Cardiac muscle cell (in vitro differentiated cells and primary cell): ENCODE measurements at places on chromosomes 6 and 20. TPM values are rescaled to one million over a fixed set of nuclear protein-coding genes. Genes with fewer than 3 reads are reported as not detected.

The PERP gene
- polyA plus RNA-seq = 46.7 and 67.9 TPM in 2 replicates

The ZBTB12 gene
- polyA plus RNA-seq = 0.62 TPM in 1 of 2 replicates, not detected in the other

The TUBB2B gene
- 27.9 and 29.8 TPM in 2 replicates for polyA plus RNA-seq

The EGFL8 gene
- polyA plus RNA-seq = 10.1 and 15.2 TPM in 2 replicates

The SIRPB2 gene
- polyA plus RNA-seq = not detected in 2 replicates

The MOG gene
- 2.4 and 2.9 TPM in 2 replicates for polyA plus RNA-seq

The SLC23A2 gene
- polyA plus RNA-seq = 5.9 and 11.5 TPM in 2 replicates

The VIP gene
- polyA plus RNA-seq = not detected in 2 replicates

The ZSWIM3 gene
- 2.2 and 4.0 TPM in 2 replicates for polyA plus RNA-seq

The RAB22A gene
- polyA plus RNA-seq = 5.4 and 7.4 TPM in 2 replicates

The DNMT3B gene
- 10.2 and 14.8 TPM in 2 replicates for polyA plus RNA-seq

The LY6G6C gene
- polyA plus RNA-seq = 0.24 TPM in 1 of 2 replicates, not detected in the other

The GSTA2 gene
- 0.24 TPM in 1 of 2 replicates, not detected in the other for polyA plus RNA-seq

The RIPOR3 gene
- 0.91 and 4.8 TPM in 2 replicates for polyA plus RNA-seq

The IPCEF1 gene
- not detected in 2 replicates for polyA plus RNA-seq

The RIPOR2 gene
- 2.2 and 4.4 TPM in 2 replicates for polyA plus RNA-seq

The NDUFAF5 gene
- 54.6 and 60.7 TPM in 2 replicates for polyA plus RNA-seq
